ENCODE measurements at places on chromosomes 5 and 9. TPM values are rescaled to one million over a fixed set of nuclear protein-coding genes. Genes with fewer than 3 reads are reported as not detected.

GRCh38 chr9:121372239-121373010, 2.4 kb upstream of the STOM start:
- no peak for DNase-seq

DNA sequence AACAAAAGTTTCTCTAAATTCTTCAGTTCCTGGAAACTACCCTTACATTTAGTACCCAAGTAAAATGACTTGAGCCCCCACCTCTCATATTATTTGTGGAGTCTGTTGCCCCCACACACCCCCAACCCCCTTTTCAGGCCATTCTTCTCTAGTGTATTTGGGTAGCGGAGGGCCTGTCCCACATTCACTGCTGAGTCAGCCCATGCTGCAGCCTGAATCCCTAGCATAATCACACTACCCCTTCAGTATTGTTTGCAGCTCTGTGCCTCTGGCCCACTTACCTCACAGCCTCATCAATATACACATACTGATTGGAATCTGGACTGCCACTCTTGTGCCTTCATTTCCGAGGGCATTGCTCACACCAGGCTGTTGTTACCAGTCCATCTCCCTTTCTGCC, 26.8 kb downstream of the RGS7BP start:
- DNase-seq: no peak

FBP2 gene
- total RNA-seq: not detected

DNA sequence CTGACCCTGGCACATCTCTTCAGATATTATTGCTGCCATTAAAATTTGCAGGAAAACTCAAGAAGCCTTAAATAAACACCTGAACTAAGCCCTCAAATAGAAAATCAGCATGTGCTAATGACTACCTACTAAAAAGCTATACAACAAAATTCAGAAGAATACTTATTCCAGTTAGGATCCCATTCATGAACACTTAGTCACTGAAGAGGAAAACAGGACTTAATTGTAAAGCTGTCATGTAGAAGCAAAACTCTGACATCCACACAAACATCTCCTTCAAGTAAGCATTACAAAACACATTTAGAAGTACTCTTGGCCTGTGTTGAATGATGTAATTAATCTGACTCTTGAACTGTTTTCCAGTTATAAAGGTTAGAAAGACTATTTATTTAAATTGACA, 19.9 kb downstream of the ELL2 start:
- DNase-seq: no peak

DNA sequence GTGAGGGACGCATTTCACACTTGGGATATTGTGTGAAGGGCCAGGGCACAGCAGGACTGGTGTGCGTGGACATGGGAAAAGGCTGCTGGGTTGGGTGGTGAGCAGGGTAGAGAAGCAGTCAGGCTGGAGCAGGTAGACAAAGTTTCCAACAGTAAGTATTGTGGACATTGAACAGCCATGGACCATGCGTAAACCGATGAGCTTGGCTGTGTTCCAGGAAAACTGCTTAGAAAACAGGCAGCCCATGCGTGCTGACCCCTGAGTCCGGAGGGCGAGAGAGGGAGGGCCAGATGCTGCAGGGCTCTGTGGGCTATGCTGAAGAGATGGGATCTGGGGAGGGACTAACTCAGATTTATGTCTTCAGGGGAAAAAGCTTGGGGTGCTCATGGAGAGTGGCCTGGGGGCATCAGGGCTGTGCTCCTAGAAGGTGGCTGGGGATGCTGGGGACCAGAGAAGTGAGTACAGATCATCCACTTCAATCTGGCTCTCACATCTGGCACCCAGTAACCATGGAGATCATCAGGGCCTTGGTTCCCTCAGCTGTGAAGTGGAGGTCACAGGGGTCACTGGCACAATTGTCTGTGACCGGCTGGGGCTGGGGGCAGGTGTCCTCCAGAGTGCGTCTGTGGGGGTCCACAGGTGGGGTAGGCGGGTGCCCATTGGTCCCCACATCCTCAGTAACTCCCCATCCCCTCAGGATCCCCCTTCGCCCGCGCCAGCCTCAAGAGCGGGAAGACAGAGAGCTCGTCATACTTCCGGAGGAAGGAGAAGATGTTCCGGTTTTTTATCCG, 93.3 kb downstream of the CACNA1B start:
- DNase-seq: peak; percentile 36

SIT1 gene
- 2.4 TPM for total RNA-seq

IL5 gene
- total RNA-seq: not detected

- DNase-seq: no peak
Observed at GRCh38 chr5:36363744-36364143, 62.0 kb upstream of the RANBP3L start.

- DNase-seq: peak; percentile 39
Observed at GRCh38 chr9:91775011-91775707, 174.9 kb downstream of the ROR2 start.

DNA sequence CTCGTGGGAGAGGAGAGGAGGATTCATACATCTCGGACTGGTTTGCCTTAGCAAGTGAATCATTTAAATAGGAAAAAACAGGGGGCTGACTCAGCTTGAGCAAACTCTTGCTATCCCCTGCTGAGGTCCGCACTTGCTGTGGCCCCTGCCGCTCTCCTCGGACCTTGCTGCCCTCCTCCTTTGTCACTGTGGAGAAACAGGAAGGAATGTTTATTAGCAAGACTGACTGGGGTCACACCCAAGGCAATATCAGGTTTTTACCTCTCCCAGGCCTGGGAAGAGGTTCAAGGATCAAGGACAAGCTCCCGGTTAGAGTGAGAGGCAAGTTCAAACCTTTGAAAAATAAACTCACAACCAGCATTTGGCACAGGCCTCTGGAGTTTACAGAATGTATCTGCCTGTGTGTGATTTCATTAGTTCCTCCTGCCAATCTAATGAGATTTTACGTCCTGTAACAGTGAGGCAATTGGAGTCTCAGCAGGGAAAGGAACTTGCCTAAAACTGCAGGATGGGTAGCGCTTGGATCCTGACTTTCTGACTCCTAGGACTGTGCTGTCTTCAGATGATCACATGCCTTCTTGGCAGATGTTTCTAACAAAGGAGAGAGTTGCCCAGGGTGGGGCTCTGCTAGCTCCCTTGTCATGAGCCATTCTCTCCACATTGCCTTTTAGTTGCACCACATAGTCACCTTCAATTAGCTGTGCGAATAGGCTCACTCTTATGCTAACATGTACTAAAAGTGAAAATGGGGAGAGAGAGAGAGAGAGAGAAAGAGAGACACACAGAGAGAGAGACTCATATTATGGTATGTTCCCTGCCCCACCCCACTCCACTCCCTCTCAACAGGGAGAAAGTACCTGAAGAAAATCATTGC, 108.6 kb upstream of the CDKN2B start:
- DNase-seq: peak; percentile 77

GRCh38 chr5:10286862-10287227, 20.9 kb downstream of the CMBL start:
- DNase-seq: no peak

- no peak for DNase-seq
Observed at GRCh38 chr9:81314490-81314889, 374.9 kb downstream of the TLE1 start.

- DNase-seq: peak; percentile 31
Observed at GRCh38 chr9:114027159-114027862, 50.8 kb downstream of the AMBP start.

DNA sequence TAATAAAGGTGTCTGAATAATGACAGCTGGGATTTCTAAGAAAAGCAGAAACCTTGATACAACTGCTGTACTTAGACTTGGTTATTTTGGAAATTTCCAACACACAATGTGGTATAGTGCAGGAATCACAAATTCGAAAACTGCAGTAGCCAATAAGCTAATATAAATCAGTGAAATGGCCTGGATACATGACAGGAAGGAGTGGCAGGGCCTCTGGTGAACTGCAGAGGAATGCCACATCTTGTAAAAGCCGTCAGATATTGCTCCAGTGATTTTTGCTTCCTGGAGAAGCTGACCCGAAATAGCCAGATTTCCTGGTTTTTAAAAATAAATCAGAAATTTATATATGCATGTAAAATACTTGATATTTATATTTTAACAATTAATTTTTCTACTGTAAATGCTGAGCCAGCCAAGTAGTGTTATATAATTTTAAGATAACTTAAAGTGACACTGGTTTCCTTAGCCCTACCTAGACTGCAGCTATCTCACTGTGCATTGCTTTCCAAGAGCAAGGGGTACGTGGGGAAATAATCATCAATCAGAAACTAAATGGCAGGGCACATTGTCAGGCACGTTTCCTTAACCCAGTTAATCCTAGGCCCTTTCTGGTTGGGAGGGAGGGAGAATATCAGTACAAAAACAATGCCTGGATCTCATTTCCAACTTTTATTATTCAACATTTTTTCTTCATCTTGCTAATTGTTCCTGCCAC, 182.4 kb downstream of the RASEF start:
- DNase-seq: no peak

GRCh38 chr5:92179651-92180050, 796.5 kb upstream of the ARRDC3 start:
- DNase-seq: no peak

PCDHGA3 gene
- total RNA-seq: 1.7 TPM

- no peak for DNase-seq
Observed at GRCh38 chr5:59332236-59332973, 561.1 kb downstream of the PDE4D start.

DNA sequence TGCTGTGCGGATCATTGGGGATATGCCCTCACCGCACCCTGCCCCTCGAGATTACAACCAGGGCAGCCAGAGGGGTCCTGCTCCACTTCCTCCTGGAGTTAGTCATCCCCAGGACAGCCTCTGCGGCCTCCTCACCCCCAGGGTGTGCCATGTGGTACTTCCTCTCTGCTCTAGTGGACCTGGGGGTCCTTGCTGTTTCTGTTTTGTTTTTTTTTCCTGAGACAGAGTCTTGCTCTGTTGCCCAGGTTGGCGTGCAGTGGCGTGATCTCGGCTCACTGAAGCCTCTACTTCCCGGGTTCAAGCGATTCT, 5.2 kb upstream of the FCN1 start:
- DNase-seq: peak; percentile 31

NR6A1 gene
- 43.0 TPM for total RNA-seq

DNA sequence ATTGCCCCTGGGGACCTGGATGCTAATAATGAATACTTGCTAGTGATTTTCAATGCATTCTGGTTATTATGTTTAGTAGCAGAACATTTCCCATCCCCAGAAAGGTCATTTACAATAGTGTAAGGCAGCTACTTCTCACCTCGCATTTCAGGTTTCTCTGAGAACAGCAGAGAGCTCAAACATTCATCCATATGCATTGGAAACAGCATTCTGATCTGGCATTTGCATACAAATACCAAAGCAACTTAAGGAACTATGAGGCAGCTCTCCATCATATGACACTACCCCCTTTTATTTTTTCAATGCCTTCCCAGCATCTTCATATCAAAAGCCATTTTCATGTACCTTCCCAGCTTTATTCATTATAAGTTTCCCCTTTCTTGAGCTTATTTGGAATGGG, 6.4 kb downstream of the PPP2R2B start:
- no peak for DNase-seq

PCDHA4 gene
- total RNA-seq: 0.54 TPM

DNA sequence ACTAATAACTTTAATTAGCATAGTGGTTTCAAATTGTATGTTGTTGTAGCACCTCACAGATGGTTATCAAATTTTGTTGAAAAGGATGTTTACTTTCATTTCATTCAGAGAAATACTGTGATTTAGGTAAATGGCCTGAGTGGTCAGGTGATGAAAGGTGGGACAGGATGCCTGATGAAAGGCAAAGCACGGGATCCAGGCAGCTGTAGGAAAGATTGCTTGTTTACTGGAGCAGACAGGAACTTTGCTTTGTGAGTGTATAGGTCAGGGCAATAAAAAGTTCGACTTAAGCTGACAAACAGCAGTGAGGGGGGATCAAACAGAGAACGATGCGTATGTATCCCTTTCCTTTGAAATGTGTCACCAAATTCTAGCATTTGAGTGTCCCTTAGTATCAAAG, 19.0 kb downstream of the KIAA1958 start:
- DNase-seq: no peak

TAF11L5 gene
- not detected for total RNA-seq

IFNA13 gene
- not detected for total RNA-seq

SLC4A9 gene
- 0.38 TPM for total RNA-seq

- peak; percentile 74 for DNase-seq
Observed at GRCh38 chr5:147417135-147417813, 92.6 kb downstream of the DPYSL3 start.

DNA sequence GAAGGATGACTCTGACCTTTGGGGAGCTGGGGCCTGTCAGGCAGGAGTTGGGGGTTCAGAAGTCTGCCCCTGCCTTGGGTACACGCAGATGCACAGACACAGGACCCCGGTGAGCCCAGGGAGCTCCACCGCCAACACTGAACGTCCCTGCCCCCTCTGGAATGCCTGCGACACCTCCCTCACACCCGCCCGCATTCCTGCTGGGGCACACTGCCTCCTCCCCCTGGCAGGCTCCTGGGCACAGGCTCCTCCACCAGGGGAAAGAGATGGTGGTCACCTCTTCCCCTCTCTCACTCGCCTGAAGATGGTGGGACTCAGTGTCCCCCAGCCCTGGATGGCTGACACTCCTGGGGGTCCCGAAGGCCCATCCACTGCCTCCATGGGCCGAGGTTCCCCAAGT, 12.0 kb downstream of the CRB2 start:
- DNase-seq: no peak

DNA sequence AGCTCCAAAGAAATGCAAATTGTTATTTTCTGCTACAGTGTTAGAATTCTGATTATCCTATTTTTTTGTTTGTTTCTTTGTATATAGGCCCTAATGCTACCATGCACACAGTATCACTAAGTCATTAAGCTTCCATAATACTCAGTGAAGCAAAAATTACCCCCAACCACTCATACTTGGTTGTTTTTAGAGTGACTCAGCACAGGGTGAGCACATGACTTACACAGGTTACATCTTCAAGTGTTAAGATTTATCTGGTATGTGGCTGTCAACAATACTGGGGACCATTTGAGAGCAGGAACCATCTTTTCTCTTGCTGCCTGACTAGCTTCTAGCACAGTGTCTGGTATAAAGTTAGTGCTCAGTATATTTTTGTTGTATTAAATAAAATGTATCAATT, 255.8 kb upstream of the SLC24A2 start:
- DNase-seq: no peak

FGF18 gene
- total RNA-seq: 0.53 TPM

DNA sequence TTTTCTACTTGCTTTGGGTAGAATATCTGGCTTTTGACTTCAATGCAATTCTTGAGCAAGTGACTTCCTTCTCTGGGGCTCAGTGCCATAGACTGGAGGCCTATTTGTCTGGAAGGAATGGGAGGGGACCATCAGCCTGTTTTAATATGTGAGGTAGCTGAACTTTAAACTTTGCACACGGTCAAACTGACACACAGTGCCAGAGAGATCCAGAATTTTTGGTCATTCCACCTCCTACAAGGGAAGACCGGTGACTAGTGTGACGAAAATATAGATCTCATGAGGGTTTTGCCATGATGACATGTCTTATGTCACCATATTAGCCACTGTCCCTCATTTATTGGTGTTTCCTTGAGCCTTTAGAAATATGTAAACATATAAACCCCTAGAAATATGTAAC, 44.6 kb upstream of the ZSWIM6 start:
- no peak for DNase-seq

DNA sequence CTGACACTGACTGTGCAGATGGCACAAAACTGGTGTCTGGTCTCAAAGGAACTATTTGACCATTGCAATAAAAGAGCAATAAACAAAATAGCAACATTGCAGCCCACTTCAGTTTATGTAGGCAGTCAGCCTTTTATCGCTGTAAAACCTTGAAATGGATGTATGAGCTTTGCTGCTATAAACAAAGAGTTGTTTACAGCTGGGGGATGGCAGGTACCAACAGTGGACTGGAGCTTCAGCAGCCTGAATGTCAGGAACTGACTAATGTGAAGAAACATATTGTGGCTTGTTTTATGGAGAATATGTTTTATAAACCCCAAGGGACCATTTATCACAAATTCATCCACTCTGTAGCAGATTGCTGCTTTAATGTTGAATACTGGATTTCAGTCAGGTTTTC, 78.0 kb downstream of the PTPRD start:
- DNase-seq: no peak

- no peak for DNase-seq
Observed at GRCh38 chr5:123514615-123515355, 2.8 kb downstream of the CSNK1G3 start.
